Caki2 (cell line): ENCODE measurements at places on chromosomes 16 and 17. TPM values are rescaled to one million over a fixed set of nuclear protein-coding genes. Genes with fewer than 3 reads are reported as not detected.

SULT1A2 gene
- not detected in 2 replicates for total RNA-seq

KCNAB3 gene
- 0.29 TPM in 1 of 2 replicates, not detected in the other for total RNA-seq

UTS2R gene
- not detected in 2 replicates for total RNA-seq

ZNF598 gene
- total RNA-seq: 45.0 and 89.3 TPM in 2 replicates
